ENCODE measurements at places on chromosomes 5 and 9.

DNA sequence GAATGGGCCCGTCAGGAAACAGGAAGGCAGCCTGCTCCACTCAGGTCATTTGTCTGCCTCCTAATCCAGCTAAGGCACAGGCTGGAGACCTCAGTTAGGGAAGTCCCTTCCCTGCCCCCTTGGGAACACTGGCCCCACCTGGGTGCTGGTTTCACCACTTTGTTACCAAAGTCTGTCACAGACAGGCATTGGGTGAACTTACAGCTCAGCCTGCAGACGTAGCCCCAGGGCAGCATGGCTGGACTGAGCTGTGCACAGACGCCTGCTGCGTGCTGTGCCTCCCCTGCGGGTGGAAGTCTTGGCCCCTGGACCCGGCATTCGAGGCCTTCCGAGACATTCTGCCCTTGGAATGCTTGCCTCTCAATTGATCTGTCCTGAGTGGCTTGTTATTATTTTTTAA is 48.9 kb downstream of the TENT4A start:
- DNase-seq = no peak

DNA sequence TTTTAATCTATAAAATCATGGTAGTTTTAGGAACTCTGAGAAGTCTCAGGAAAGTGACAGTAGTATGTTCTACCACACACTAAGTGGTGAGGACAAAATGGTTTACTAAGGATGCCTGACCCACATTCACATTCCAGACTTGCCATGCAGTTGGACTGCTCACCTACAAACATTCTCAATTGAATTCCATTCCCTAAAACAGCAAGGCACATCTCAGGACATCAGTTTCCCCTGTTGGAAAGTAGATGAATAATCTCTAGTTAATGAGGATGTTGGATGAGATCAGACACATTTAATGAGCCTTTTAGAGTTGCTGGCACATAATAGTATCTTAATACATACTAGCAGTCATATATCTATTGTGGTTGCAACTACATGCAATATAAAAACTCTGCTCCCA is 76.6 kb downstream of the ZNF618 start:
- DNase-seq = no peak

GRCh38 chr5:129271308-129271707 is 176.8 kb downstream of the ISOC1 start:
- no peak for DNase-seq

DNA sequence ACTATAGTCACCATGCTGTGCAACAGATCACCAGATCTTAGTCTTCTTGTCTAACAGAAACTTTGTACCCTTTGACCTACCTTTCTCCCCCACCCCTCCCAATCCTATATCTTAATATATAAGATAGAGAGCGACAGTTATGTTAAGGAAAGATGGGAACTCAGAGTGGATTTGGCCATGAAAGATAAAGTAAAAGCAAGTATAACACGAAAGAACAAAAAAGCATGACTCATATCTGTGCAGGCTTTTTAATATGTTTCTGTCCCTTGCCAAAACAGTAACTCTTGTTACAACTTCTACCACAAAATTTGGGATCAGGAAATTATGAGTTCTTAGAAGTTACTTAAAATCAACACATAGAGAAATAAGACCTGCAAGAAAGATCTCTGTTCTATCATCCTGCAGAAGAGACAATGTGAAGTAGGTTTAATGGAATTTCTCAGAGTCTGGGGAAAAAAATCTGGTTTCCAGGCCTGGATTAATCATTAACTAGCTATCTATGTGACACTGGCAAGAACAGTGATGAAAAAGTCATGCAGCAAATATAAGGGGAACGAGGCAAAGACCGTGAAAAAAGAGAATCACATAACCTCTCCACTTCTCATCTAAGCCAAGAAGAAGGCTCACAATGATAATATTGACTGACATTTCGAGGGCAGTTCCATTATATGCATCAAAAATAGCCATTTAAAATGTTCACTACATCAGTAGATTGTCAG is 18.6 kb downstream of the BAAT start:
- DNase-seq = no peak

GRCh38 chr5:160312960-160313727 is 780 bp upstream of the CCNJL start:
- no peak for DNase-seq

- DNase-seq = no peak
These were observed 25.2 kb downstream of the KDM4C start for GRCh38 chr9:6782981-6783380.

DNA sequence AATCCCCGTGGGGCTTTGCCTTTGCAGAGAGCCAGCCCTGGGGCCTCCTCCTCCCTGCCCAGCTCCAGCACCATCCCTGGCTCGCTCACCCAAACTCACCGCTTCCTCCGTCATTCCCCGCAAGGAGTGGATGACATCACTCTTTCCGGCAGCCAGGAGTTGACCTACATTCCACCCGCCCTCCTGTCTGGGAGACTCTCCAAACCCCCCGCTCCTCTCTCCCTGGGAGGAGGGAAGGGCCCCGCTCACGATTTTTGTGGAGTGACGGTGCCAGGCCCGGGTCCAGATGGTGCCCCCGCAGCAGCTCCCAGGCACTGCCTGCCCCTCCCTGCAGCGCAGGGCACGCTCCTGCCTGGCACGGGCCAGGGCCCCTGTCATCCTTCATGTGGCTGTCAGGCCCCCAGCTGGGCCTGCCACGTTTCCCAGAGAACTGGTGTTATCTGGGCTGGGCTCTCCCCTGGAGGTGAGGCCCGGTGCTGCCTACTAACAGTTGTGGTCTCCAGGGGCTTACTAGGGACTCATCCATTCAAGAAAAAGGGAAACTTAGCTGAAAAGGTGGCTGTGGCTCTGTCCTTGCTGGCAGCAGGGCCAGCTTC is 52.3 kb downstream of the NTNG2 start:
- no peak for DNase-seq

DNA sequence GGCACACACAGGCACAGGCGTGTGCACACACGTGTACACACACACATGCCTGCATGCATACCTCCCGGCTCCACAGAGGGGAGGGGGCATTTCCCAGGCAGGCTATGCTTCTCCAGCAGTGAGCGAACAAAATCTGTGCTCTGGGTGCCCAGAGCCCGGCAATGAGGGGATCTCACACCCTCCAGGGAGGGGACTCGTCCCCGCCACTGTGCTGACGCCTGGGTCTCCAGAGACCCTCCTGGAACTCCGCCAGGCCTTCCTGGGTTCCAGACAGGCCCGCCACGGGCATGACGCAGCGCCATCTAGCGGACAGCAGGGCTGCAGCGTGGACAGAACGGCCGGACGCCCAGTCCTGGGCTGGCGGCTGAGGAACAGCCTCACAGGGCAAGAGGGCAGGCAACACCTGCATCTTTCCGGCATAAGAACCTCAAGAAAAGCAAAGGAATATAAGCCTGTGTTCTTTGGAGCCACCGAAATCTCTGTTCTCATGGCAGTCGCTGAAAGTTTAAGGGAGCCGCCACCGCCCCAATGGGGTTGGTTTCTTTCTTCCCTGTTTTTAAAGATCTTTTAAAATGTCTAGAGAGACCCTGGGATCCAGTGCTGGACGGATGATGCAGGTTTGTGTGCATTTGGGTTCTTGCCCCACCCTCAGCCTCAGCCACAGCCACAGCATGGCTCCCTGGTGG is 135.6 kb upstream of the PPP1R26 start:
- DNase-seq = peak; percentile 57
